Activated CD4-positive, alpha-beta T cell treated with anti-CD3 and anti-CD28 coated beads, Interleukin-2, amount 10 ng/mL, durations not matched to agents 7 days and 5 days (primary cell): ENCODE measurements at places on chromosomes 7 and 10. TPM values are rescaled to one million over a fixed set of nuclear protein-coding genes. Genes with fewer than 3 reads are reported as not detected.
A peak's percentile ranks its signal among the peaks of the same experiment; 100 is the strongest.

GRCh38 chr10:14758994-14759664, 15.6 kb downstream of the FAM107B start:
- H3K4me1 ChIP-seq = peaks cover 7% of the 10 kb centered on the region
- no peak overlapping the region for H3K27ac ChIP-seq
- DNase-seq = peak; percentile 10
- H3K27me3 ChIP-seq = no peaks in the 10 kb centered on the region
- H3K4me3 ChIP-seq = no peak overlapping the region

- H3K4me3 ChIP-seq = peak overlapping the region; percentile 78
- peaks cover 7% of the 10 kb centered on the region for H3K36me3 ChIP-seq
- peak; percentile 56 for DNase-seq
- no peaks in the 10 kb centered on the region for H3K27me3 ChIP-seq
These were observed 20.3 kb upstream of the IGF2BP3 start for GRCh38 chr7:23490357-23491135.

GRCh38 chr7:114413761-114414155, 857 bp upstream of the FOXP2 start:
- H3K4me1 ChIP-seq = no peaks in the 10 kb centered on the region
- no peaks in the 10 kb centered on the region for H3K36me3 ChIP-seq
- no peak overlapping the region for H3K4me3 ChIP-seq
- H3K27ac ChIP-seq = no peak overlapping the region
- DNase-seq = no peak

DNA sequence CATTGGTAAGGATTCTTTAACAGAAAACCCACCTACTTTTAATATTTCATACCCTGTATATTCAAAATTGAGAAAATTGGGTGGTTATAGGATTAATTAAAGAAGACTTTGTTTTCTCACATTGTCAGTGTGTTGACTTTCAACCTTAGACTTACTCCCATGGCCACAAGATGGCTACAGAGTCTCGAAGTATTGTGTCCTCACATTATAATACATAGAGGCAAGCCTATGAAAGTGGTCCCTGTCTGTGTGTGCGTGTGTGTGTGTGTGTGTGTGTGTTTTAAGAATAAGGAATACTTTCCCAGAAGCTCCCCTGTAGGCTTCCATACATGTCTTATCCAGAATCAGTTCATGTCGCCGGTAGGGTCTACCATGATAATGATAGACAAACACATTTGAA, 180.0 kb downstream of the PHF14 start:
- H3K36me3 ChIP-seq = peaks cover 2% of the 10 kb centered on the region
- no peaks in the 10 kb centered on the region for H3K27me3 ChIP-seq
- no peak overlapping the region for H3K4me3 ChIP-seq
- no peak for DNase-seq
- H3K4me1 ChIP-seq = no peaks in the 10 kb centered on the region

- DNase-seq = no peak
- no peak overlapping the region for H3K4me3 ChIP-seq
- no peaks in the 10 kb centered on the region for H3K36me3 ChIP-seq
- no peak overlapping the region for H3K27ac ChIP-seq
These were observed 201.6 kb upstream of the FZD8 start for GRCh38 chr10:35843524-35844181.

DNA sequence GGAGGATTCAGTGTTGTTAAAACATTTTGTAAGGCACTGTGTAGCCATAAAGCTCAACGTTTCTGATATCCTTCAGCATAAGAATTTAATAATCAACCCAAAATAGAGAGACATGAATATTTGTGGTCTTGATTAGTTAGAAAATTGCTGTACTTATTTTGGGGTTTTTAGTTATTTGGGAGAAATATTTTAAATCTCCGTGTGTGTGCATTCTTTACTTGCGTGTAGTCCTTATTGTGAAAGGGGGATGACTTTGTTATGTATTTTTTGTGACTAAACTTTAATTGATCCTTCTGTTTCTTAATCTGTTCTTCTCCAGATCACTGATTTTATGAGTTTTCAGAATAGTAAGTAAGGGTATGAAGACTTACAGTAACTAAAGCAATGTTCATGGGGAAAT, 81.2 kb downstream of the ZNRF2 start:
- no peak for DNase-seq
- H3K27me3 ChIP-seq = no peaks in the 10 kb centered on the region
- H3K4me3 ChIP-seq = no peak overlapping the region
- H3K27ac ChIP-seq = no peak overlapping the region
- peaks cover 6% of the 10 kb centered on the region for H3K36me3 ChIP-seq

Gene ASB4
- total RNA-seq = not detected

- H3K27me3 ChIP-seq = peaks cover 2% of the 10 kb centered on the region
- no peak overlapping the region for H3K27ac ChIP-seq
- no peak overlapping the region for H3K4me3 ChIP-seq
These were observed 220.4 kb downstream of the DOCK4 start for GRCh38 chr7:111985798-111986197.

- H3K27me3 ChIP-seq = peaks cover 85% of the 10 kb centered on the region
- H3K4me1 ChIP-seq = peaks cover 9% of the 10 kb centered on the region
- no peak overlapping the region for H3K27ac ChIP-seq
- H3K36me3 ChIP-seq = no peaks in the 10 kb centered on the region
These were observed 1.6 kb downstream of the DLX6 start for GRCh38 chr7:97006816-97007582.

Gene SPDYE5
- not detected for total RNA-seq

DNA sequence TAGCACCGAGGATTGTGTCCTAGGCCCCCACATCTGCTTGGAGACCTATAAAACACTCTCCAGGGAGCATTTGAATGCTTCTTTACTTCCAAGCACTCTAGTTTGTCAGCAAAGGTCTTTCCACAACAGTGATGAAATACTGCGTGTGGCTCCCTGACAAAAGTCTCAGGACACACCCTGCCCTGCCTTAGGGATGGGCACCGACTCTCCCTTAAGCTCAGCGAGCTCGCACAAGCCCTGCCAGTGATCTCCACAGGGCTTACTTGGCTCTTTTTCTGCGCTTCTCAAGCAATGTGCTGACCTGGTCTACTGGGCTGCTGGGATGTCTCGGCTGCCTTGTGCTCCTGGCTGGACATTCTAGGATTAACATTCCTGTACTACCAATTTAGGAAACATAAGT, 84.3 kb upstream of the MPP7 start:
- no peaks in the 10 kb centered on the region for H3K36me3 ChIP-seq
- H3K4me3 ChIP-seq = no peak overlapping the region

Gene RHOBTB1
- 0.07 TPM for total RNA-seq

Gene TMEM236
- 0.04 TPM for total RNA-seq

- no peaks in the 10 kb centered on the region for H3K27me3 ChIP-seq
- no peak overlapping the region for H3K4me3 ChIP-seq
- no peak overlapping the region for H3K27ac ChIP-seq
- peaks cover 16% of the 10 kb centered on the region for H3K36me3 ChIP-seq
These were observed 4.4 kb downstream of the WDR91 start for GRCh38 chr7:135206941-135207391.

DNA sequence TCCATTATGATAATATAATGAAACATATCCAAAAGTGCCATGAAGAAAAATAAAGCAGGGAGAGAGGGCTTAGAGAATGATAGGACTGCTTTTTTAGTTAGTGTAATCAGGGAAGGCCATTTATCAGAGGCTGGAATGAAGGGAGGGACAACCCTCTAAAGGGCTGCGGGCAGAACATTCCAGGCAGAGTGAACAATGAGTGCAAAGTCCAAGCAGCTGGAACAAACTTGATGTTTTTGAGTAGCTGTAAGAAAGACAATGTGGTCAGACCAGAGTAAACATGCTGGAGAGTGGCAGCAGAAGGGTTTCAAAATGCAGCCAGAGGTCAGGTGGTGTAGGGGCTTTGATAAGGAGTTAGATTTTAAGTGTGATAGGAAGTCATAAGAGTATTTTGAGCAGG, 65.6 kb upstream of the CCDC6 start:
- H3K27ac ChIP-seq = no peak overlapping the region
- no peak overlapping the region for H3K4me3 ChIP-seq
- H3K36me3 ChIP-seq = no peaks in the 10 kb centered on the region
- H3K4me1 ChIP-seq = no peaks in the 10 kb centered on the region

DNA sequence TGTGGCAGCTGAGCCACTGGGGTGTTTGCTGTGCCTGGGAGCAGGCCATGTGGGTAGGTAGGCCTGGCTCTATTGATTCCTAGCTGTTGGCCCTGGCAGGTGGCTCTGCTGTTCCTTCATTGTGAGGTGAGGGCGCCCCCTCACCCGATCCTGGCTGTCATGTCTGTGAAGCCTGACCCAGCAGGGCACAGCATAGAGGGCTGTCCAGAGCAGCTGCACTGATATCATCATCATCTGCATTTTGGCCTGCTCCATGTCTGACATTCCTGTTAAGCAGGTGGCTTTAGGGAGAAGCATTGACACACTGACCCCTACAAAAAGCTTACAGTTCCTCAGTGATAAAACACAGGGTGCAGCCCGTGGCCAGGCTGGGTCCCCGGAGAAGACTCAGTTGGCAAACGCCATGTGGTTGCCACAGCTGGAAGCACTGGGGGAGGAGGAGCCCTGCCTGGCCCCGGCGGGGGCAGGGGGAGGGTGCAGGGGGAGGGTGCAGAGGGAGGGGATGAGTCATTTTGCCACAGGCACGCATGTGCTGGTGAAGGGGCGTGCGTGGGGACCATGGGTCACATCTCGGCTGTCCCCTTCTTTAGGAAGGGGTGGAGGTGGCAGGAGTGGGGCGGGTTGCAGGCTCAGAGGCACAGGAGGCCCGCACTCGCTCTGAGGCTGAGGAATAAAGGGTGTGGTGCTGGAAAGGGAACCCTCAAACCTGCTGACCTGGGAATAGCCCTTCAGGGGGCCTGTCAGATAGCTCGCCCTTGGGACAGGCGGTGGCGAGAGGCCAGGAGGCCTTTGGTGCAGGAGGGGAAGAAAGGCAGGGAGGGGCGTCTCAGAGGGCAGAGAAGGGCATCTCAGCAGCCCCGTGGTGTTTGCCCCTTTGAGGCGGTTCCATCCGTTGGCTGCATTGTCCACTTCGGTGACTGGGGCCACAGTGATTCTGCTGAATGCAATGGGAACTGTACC, 31.6 kb downstream of the IKZF1 start:
- peak; percentile 81 for DNase-seq
- no peak overlapping the region for H3K27ac ChIP-seq
- H3K27me3 ChIP-seq = no peaks in the 10 kb centered on the region
- peaks cover 60% of the 10 kb centered on the region for H3K36me3 ChIP-seq
- H3K4me3 ChIP-seq = no peak overlapping the region

DNA sequence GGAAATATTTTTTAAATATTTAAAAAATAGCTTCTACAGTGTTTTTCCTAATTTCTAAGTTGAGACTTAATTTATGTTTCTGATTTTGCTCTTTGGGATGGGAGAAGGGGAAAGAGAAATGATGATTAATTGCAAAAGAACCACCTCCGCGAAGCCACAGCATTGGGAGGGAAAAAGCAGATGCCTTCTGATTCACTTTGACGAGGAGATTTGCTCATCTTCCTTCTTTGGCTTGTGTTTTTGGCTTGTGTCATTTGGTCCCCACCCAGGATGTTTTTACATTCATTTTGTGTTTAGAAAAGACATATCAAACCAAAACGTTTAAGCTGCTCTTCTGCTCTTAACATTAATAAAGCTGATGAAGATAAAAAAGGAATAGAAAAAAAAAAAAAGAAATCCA, 121.7 kb downstream of the MACC1 start:
- no peaks in the 10 kb centered on the region for H3K27me3 ChIP-seq
- H3K4me1 ChIP-seq = no peaks in the 10 kb centered on the region
- H3K27ac ChIP-seq = no peak overlapping the region
- no peak for DNase-seq

DNA sequence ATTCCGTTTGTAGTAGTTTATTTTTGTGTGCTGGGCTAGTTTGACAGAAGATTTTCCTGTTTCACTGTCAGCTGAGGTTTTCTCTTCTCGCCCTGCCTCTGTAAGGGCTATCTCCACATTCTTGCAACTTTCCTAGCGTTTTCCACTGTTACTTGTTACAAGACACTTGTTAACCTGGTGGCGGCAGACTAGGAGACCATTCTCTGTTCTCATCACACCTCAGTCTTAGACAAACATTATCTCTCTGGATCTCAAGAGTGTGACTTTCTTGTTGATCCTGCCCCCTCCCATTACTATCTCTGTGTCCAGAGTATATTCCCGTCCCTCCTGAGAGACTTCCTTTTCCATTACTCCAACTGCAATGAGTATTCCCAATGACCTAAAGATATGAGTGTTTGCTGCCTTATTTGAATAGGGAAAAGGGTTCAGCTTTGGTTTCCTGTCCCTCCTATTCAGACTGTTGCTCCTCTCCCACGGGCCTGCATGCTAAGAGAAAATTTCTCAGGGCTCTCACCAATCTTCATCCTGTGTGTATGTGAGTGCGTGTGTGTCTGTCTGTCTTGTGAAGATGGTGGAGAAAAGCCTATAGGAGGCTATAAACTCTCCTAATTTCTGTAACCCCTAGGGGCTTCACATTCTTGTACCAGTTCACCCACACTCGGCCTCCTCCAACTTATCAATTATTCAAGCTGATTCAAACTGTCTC, 722.4 kb upstream of the POT1 start:
- no peak overlapping the region for H3K27ac ChIP-seq
- H3K4me3 ChIP-seq = no peak overlapping the region
- H3K27me3 ChIP-seq = no peaks in the 10 kb centered on the region
- no peak for DNase-seq

GRCh38 chr10:54469587-54470323, 331.3 kb downstream of the PCDH15 start:
- no peaks in the 10 kb centered on the region for H3K27me3 ChIP-seq
- no peak overlapping the region for H3K27ac ChIP-seq
- H3K4me3 ChIP-seq = no peak overlapping the region
- no peaks in the 10 kb centered on the region for H3K36me3 ChIP-seq

Gene CALHM3
- total RNA-seq = not detected

Gene PRSS37
- total RNA-seq = not detected

DNA sequence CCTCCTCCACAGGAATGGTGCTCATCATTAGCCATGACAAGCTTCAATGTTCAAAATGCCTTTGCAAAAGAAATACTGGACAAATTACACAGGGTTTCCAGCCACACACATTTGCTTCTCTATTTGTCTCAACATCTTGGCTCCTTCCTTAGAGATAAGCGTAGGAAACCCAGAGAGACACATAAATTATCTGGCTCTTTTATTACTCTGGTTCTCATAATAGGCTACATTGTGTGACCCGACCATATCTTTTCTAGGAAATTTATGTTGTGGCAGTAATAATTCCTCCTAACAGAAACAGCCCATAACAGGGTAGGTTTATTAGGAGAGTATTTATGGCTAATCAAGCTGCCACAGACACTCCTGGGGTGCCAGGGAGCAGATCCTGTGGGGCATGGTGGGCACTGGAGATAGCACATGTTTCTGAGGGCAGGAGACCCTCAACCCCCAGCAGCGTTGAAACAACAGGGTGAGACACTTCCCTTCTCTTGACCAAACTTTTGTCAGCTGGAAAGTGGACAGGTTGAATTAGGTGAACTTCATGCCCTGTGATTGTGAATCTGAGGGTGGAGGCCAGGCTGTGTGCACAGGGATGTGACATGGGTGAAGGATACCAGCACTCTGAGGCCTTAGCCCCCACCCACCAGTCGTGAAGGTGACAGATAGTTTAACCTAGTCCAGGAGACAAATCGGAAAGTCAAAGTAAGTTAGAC, 295.9 kb upstream of the ZNF32 start:
- H3K4me1 ChIP-seq = peaks cover 2% of the 10 kb centered on the region
- H3K27ac ChIP-seq = no peak overlapping the region
- no peak for DNase-seq
- H3K36me3 ChIP-seq = no peaks in the 10 kb centered on the region
- no peak overlapping the region for H3K4me3 ChIP-seq

- peak; percentile 8 for DNase-seq
- H3K27ac ChIP-seq = peak overlapping the region; percentile 95
- peaks cover 36% of the 10 kb centered on the region for H3K36me3 ChIP-seq
These were observed 828 bp upstream of the MALSU1 start for GRCh38 chr7:23298141-23298881.

GRCh38 chr7:6161463-6162330, 110.7 kb downstream of the CYTH3 start:
- no peak for DNase-seq
- H3K36me3 ChIP-seq = peaks cover 26% of the 10 kb centered on the region
- no peak overlapping the region for H3K4me3 ChIP-seq
- H3K4me1 ChIP-seq = peaks cover 18% of the 10 kb centered on the region

Gene SKIDA1
- total RNA-seq = 0.12 TPM
